ENCODE measurements at places on chromosomes 6 and 20. TPM values are rescaled to one million over a fixed set of nuclear protein-coding genes. Genes with fewer than 3 reads are reported as not detected.

STK4 gene
- 24.0 TPM for total RNA-seq

SYS1 gene
- 16.6 TPM for total RNA-seq

PGC gene
- not detected for total RNA-seq

INSM1 gene
- total RNA-seq: not detected

LINC00237 gene
- not detected for total RNA-seq

MAS1 gene
- total RNA-seq: not detected

RIPOR2 gene
- total RNA-seq: 0.46 TPM

HMGA1 gene
- total RNA-seq: 287 TPM

TRIM10 gene
- total RNA-seq: not detected

IL17F gene
- total RNA-seq: not detected

CALHM6 gene
- total RNA-seq: not detected

ADGB gene
- total RNA-seq: not detected

MMP24 gene
- total RNA-seq: 0.32 TPM

NANP gene
- total RNA-seq: 9.1 TPM

HLA-G gene
- not detected for total RNA-seq

ZSCAN31 gene
- 15.7 TPM for total RNA-seq

SLC22A1 gene
- under 0.01 TPM for total RNA-seq

RALGAPB gene
- total RNA-seq: 22.1 TPM

HCK gene
- total RNA-seq: not detected

C6orf163 gene
- 0.32 TPM for total RNA-seq

CLPSL2 gene
- total RNA-seq: not detected
